ENCODE measurements at places on chromosomes 5 and 9.

- DNase-seq = no peak
These were observed 142.2 kb upstream of the TRIM32 start for GRCh38 chr9:116544896-116545295.

DNA sequence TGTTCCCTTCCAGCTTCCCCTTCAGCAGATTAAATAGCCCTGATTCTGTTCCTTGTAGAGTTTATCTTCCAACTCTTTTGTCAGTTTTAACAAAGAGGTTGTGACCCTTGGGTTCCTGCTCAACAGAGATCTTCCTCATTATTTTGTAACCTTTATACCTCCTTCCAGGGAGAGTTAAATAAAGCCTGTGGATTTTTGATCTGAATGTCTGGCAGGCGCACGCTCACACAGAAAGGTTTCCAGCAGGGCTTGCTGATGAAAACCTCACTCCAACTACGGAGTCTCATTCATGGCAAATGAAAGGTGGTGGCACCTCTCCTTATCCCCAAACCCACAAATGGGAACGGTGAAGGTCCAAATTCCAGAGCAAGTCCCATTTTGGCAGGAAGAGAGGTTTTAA is 129.0 kb downstream of the SREK1 start:
- DNase-seq = no peak

DNA sequence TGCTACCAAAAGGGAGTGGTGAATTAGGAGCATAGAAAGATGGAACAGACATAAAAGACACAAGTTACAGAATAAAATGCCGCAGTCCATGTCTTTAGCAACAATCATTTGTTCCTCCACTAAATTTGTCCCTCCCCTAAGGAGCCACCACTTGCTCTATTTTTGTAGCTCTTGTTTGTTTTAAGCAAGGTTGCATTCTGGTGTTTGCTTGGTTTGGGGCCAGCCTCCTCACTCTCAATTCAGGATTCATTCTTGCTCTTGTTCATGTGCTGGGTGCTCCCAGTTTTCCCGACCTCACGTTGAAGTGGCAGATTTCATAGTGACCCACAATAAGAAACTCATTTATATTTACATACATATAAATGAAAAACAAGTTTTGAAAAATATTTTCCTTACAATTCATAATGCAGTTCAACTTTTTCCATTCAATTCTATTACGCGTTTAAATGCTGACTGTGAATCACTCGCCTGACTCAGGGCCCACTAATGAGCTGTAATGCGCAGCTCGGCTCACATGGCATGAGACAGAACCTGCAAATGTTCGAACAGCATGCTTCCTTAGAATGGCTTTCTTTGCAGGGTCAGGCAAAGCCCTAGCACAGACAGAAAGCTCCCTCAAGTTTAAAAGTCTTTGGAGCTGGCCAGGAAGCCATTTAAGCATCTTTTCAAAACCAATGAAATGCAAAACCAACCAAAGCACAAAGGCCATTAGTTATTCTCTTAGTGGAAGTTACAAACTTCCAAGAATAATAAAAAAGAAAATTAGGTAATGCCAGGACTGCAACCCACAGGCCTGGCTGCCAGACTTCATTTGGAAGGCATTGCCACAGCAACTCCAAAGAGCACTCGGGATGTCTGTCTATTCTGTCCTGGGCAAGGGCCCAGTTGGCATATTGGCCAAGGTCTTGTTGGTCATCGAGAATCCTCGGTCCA is 41.7 kb downstream of the RETREG1 start:
- DNase-seq = no peak

GRCh38 chr9:97638666-97639065 is 5.0 kb downstream of the NCBP1 start:
- DNase-seq = peak; percentile 20

GRCh38 chr9:112012026-112012902 is 115.7 kb downstream of the UGCG start:
- DNase-seq = peak; percentile 99

GRCh38 chr9:129351058-129351641 is 173.1 kb upstream of the IER5L start:
- DNase-seq = no peak

- DNase-seq = no peak
These were observed 39.0 kb upstream of the POC5 start for GRCh38 chr5:75756211-75756610.

DNA sequence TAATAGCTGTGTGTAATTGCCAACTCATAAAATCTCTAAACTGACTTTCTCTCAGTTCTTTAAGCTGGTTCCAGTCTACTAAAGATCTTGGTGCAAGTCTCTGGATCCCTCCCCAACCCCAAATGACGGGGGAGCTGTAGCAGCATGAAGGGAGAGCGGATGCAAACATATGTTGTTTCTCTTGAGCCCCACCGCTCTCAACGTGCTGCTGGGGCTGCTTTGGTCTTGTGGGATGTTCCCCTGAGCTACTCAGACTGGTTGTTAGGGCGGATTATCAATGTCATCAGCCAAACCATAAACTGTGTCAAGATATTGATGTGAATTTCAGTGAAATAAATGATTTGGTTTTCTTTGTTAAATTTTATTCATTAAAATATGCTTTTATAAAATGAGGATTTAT is 40.9 kb upstream of the APC start:
- DNase-seq = no peak

DNA sequence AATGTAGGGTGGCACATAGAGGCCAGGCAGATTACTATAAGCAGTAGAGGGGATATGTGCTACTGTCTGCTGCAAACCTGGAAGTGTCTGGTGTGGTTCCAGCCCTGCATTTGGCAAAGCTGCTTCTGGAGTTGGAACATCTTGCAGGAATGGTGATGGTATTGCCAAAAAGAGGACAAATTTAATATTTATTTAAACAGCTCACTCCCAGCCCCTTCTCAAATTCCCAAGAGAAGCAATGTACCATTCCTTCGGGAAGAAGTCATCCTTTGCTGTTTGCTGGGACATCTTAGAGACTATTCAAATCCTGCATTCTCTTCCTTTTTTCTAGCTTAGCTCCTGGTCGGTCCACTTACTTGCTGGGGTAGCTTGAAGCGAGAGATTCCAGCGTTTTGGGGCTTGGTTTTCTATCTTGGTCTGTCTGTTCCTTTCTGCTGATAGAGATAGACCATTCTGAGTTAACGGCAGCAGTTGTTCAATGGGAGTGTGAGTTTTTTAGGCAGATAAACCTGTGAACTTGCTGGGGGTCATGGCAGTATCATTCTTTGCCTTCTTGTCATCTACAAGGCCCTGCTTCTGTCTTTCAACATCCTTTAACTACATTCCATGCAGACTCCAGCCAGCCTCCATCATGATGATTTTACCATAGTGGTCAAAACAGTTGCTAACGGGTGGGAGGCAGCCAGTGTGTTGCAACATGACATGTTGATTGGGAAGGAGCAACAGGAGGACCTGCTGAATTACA is 69.9 kb downstream of the RCL1 start:
- no peak for DNase-seq

- no peak for DNase-seq
These were observed 334.0 kb upstream of the NUDT12 start for GRCh38 chr5:103896593-103896992.

DNA sequence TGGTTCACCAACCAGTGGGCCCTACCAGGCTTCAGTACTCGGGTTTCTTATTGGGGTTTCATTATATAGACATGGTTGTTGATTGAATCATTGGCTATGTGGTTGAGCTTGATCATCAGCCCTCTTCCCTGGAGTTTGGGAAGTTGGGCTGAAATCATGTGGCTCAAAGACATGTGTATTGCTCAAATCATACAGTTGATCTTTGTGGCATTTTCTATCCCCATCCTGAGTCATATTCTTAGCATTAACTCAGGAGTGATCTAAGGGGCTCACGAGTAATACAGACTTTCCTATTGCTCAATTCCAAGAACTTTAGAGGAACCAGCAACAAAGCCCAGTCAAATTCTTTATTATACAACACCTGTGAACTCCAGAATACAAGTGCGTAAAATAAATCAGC is 66.2 kb downstream of the SMC5 start:
- DNase-seq = no peak

DNA sequence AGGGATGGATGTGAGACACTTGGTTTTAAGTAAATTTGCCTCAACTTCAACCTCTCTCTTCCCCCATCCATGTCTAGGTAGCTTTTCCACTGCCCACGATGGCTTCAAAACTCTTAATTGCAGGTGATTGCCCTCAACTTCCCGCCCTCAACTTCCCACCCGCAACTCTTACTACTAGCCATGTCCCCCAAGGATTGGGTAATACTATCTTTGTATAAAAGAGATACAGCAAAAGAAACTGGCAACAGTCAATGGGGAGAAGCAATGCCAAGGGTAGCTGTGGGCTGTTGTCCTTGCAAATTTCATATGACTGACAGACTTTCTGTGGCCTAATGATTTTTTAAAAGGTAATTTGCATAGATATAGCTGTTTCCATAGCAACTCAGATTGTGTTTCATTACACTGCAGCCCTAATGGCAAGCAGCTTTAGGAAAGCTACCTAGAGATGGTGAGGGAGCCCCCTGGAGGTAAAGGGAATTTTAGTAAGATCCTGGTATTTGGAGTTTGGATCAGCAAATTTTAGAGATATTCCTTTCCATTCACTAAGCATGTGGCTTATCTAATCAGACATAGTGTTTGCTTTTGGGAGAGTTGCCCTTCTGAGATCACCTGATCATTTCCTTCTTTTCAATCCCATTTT is 421.5 kb upstream of the DAP start:
- peak; percentile 6 for DNase-seq

GRCh38 chr9:33437898-33438297 is 9.5 kb downstream of the AQP3 start:
- no peak for DNase-seq

DNA sequence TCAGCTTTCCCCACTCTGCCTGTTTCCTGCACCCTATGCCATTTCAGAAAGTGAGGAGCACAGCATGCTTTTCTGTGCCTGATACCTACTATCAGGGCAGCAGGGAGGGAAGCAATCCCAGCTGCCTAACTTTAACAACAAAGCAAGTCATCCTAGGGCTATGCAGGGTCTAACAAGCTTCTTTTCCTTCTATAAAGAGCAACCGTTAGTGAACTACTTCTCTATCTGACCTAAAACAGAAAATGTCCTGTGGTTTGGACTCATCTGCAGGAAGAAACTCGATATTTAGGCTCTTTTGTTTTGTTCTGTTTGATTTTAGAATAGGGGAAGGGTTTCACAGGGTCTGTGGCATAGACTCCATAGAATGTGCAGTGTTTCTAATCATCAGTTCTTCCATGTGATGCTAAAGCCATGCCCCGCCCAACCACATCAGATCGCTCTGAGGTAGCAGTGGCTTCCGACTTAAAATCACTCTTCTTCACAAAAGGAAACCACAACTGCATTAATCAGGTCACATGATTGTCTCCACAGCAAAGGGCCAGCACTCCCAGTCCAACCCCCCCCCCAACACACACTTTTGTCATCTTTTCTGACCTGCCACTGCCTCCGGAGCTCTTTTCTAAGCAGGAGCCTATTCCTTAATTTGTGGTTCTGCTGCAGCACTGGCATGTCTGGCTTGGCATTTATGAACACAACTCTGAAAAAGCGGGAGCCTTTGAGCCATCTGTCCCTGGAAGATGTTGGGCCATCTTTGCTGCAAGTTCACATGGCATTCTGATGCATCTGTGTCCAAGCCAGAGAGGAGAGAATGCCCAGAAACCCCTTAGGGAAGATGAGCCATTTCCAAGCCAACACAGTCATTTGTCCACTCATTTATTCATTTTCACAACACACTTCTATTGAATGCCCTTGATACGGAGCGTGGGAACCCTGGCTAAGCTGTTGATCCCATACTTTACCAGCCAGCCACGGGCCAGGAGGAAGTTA is 71.6 kb downstream of the CFAP90 start:
- DNase-seq = no peak

All from SW 1271 (cell line).